ENCODE measurements at places on chromosomes 11 and 22.
A peak's percentile ranks its signal among the peaks of the same experiment; 100 is the strongest.

DNA sequence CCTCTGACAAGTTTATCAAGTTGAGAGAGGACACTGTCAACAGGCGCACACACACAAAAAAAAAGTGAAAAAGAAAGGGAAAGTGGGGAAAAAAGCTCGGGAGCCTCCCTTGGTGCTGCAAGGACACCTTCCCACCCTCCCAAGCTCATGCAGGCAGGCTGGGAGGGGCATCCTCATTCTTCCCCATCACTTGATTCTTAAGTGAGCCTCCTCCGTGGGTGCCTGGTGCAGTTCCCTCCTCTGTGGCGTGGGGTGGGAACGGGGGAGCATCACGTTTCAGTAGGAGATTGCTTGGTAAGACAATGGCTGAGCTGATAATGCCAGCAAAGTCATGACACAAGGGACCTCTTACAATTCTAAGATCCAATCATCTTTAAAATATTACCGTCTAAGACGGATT, 108.8 kb downstream of the NXPE2 start:
- H3K4me3 ChIP-seq, result no peak overlapping the region
- H3K27me3 ChIP-seq, result no peaks in the 10 kb centered on the region
- H3K36me3 ChIP-seq, result no peaks in the 10 kb centered on the region
- no peak for DNase-seq
- H3K27ac ChIP-seq, result no peak overlapping the region

DNA sequence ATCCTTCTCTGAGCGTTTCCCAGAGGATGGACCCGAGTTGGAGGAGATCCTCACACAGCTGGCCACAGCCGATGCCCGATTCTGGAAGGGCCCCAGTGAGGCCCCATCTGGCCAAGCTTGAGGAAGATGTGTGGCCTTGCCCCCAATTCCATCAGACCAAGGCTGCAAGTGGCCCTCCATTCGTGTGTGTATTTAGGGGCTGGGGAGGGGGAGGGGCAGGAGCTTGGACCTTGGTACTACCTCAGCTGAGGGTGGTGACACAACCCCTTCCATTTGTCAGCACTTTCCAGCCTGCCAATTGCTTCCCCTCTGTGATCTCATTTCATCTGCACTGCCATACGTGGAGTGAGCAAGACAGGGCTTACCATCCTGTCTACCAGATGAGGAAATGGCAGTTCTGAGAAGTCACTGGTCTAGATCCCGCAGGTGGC, 1.3 kb upstream of the BBS1 start:
- H3K4me3 ChIP-seq, result peak overlapping the region; percentile 12
- H3K4me1 ChIP-seq, result peaks cover 14% of the 10 kb centered on the region
- no peaks in the 10 kb centered on the region for H3K27me3 ChIP-seq

DNA sequence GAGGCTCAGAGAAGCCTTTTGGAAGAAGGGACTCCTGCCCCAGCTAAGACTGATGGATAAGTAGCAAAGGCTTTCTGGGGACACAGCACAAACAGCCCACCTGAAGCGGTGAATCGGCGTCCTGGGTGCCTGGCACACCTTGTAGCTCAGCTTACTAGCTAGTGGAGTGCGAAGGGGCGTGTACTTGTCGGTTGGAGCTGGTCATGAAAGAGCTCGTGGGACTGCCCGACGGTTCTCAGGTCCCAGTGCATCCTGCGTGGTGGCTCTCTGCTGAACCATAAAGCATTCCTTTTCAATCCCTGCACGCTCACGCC, 690 bp upstream of the UVRAG start:
- no peak overlapping the region for H3K4me3 ChIP-seq
- peaks cover 3% of the 10 kb centered on the region for H3K36me3 ChIP-seq
- no peak overlapping the region for H3K27ac ChIP-seq
- H3K27me3 ChIP-seq, result peaks cover 15% of the 10 kb centered on the region

DNA sequence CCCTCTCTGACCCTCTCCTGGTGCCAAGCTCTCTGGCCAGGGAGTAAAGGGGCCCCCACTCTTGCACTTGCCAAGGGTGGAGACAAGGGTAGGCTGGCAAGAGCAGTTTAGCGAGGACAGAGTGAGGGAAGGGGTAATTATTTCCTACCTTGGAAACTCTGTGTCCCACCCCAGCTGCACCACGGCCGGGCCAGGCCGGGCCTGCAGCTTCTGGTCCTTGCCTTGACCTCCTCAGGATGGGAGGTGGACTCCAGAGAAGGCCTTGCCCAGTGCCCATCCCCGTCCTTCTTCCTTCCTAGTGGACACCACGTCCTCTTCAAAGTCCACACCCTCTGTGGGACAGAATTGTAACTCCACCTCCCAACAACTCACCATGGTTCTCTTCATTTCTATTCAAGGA, 18.4 kb upstream of the OSBPL5 start:
- no peaks in the 10 kb centered on the region for H3K4me1 ChIP-seq
- H3K36me3 ChIP-seq, result no peaks in the 10 kb centered on the region
- H3K27ac ChIP-seq, result no peak overlapping the region
- H3K4me3 ChIP-seq, result no peak overlapping the region
- peaks cover 26% of the 10 kb centered on the region for H3K27me3 ChIP-seq

- H3K4me3 ChIP-seq, result no peak overlapping the region
- no peak overlapping the region for H3K27ac ChIP-seq
- DNase-seq, result no peak
- H3K36me3 ChIP-seq, result peaks cover 3% of the 10 kb centered on the region
These were observed 11.1 kb upstream of the CCDC117 start for GRCh38 chr22:28761449-28761755.

- no peak overlapping the region for H3K4me3 ChIP-seq
- H3K27ac ChIP-seq, result no peak overlapping the region
- no peaks in the 10 kb centered on the region for H3K36me3 ChIP-seq
- no peak for DNase-seq
These were observed 200.6 kb downstream of the ARHGAP42 start for GRCh38 chr11:100887659-100888058.

DNA sequence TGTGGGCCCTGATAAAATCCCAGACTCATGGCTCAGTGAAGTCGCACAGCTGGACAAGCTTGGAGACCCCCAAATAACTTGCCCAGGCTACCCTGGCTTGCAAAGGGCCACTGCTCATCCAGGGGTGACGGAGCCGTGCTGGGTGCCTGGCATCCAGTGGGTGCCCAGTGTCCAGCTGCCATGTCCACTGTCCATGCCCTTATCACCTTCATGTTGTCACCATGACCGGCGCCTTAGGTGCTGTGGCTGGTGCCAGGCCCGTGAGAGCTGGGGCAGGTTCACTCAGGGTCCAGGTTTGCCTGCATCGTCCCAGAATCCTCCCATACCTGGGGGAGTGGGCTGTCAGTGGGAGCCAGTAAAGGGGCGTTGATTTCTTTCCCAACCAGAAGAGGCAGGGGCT, 57.4 kb downstream of the LRP5 start:
- H3K36me3 ChIP-seq, result peaks cover 2% of the 10 kb centered on the region
- H3K27ac ChIP-seq, result no peak overlapping the region
- DNase-seq, result no peak
- H3K27me3 ChIP-seq, result peaks cover 7% of the 10 kb centered on the region
- H3K4me3 ChIP-seq, result no peak overlapping the region

- DNase-seq, result no peak
- peaks cover 3% of the 10 kb centered on the region for H3K36me3 ChIP-seq
- H3K4me3 ChIP-seq, result peak overlapping the region; percentile 79
- H3K27ac ChIP-seq, result peak overlapping the region; percentile 99
- no peaks in the 10 kb centered on the region for H3K27me3 ChIP-seq
- peaks cover 94% of the 10 kb centered on the region for H3K4me1 ChIP-seq
These were observed 24.9 kb downstream of the CD44 start for GRCh38 chr11:35163702-35164496.

GRCh38 chr22:39997939-39998726, 3.4 kb downstream of the FAM83F start:
- no peak for DNase-seq
- peaks cover 4% of the 10 kb centered on the region for H3K4me1 ChIP-seq
- no peaks in the 10 kb centered on the region for H3K36me3 ChIP-seq
- no peak overlapping the region for H3K27ac ChIP-seq
- no peak overlapping the region for H3K4me3 ChIP-seq
- peaks cover 37% of the 10 kb centered on the region for H3K27me3 ChIP-seq

- no peak for DNase-seq
- peaks cover 20% of the 10 kb centered on the region for H3K27me3 ChIP-seq
- peaks cover 15% of the 10 kb centered on the region for H3K4me1 ChIP-seq
- H3K36me3 ChIP-seq, result peaks cover 4% of the 10 kb centered on the region
These were observed 2.1 kb downstream of the NECTIN1 start for GRCh38 chr11:119726585-119727522.

- peak; percentile 53 for DNase-seq
- peaks cover 3% of the 10 kb centered on the region for H3K36me3 ChIP-seq
- no peak overlapping the region for H3K27ac ChIP-seq
- peaks cover 31% of the 10 kb centered on the region for H3K27me3 ChIP-seq
These were observed 6.7 kb downstream of the SCARF2 start for GRCh38 chr22:20430720-20431510.

- DNase-seq, result no peak
- H3K36me3 ChIP-seq, result no peaks in the 10 kb centered on the region
- H3K27ac ChIP-seq, result no peak overlapping the region
- H3K4me1 ChIP-seq, result no peaks in the 10 kb centered on the region
- no peak overlapping the region for H3K4me3 ChIP-seq
These were observed 36.1 kb downstream of the ME3 start for GRCh38 chr11:86636275-86636674.

DNA sequence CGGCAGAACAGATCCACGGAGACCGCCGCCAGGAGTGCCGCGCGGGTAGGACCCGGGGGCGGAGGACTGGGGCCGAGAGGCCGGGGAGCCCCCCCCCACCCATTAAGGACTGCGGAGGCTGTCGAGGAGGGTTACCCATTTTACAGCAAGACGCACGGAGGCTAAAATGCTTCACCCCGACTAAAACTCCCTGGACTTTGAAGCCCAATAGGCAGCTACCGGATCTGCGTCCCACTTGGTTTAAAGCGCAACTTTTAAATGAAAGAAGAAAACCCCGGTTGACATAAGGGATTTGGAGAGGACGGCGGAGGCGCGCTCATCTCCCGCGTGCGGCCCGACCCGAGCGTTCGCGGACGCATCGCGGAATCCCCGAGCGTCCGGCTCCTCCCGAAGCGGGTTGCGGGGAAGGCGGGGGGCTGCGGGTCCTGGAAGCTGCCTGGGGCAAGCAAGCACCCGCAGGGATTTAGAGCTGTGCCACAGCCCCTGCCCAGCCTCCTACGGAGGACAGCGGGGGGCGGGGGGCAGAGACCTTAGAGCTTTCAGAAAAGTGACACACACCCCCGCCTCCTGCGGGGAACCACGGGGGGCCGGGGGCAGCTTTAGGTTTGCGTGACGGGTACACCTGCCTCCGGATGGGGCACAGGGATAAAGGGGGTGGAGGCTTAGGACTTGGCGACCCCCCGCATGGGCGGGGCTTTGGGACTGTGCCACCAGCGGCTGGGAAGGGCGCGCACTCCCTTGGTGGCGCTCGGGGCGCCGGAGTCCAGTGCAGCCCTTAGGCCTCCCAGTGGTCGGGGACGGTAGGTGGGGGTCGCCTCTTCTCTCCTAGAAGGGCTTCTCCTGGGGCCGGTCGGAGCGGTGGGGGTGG, 760 bp upstream of the CELSR1 start:
- H3K4me3 ChIP-seq, result peak overlapping the region; percentile 68
- no peak for DNase-seq
- H3K27me3 ChIP-seq, result peaks cover 22% of the 10 kb centered on the region
- peaks cover 10% of the 10 kb centered on the region for H3K4me1 ChIP-seq
- no peaks in the 10 kb centered on the region for H3K36me3 ChIP-seq
- no peak overlapping the region for H3K27ac ChIP-seq

DNA sequence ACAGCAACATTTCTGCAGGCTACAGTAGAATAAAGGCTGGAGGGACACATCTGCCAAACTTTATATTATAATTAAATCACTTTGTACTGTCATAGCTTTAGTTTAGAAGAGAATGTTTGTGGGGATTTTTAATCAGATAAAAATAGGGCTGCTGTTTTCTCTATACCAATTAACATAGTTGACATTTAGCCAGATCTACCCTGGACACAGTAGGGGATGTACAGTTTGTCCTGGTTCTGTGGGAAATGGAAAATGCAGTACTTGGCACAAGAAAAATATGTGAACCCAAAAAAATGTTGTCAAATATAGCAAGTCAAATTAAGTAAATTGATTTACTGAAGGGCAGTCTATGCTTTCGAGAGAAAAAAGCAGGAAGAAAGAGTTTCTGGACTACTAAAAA, 20.8 kb upstream of the PICALM start:
- peaks cover 4% of the 10 kb centered on the region for H3K36me3 ChIP-seq
- H3K27ac ChIP-seq, result no peak overlapping the region
- no peak for DNase-seq
- H3K27me3 ChIP-seq, result peaks cover 8% of the 10 kb centered on the region
- no peak overlapping the region for H3K4me3 ChIP-seq
- peaks cover 8% of the 10 kb centered on the region for H3K4me1 ChIP-seq

GRCh38 chr22:50599816-50600455, 657 bp upstream of the MAPK8IP2 start:
- peak overlapping the region; percentile 69 for H3K4me3 ChIP-seq
- peaks cover 8% of the 10 kb centered on the region for H3K36me3 ChIP-seq
- H3K4me1 ChIP-seq, result peaks cover 7% of the 10 kb centered on the region
- peak; percentile 43 for DNase-seq
- no peak overlapping the region for H3K27ac ChIP-seq

GRCh38 chr11:64316672-64317324, 561 bp downstream of the TRMT112 start:
- H3K27ac ChIP-seq, result peak overlapping the region; percentile 98
- H3K36me3 ChIP-seq, result peaks cover 6% of the 10 kb centered on the region
- DNase-seq, result no peak
- no peaks in the 10 kb centered on the region for H3K27me3 ChIP-seq

- H3K4me3 ChIP-seq, result no peak overlapping the region
- no peak overlapping the region for H3K27ac ChIP-seq
- DNase-seq, result no peak
- H3K4me1 ChIP-seq, result no peaks in the 10 kb centered on the region
- peaks cover 2% of the 10 kb centered on the region for H3K36me3 ChIP-seq
- H3K27me3 ChIP-seq, result peaks cover 12% of the 10 kb centered on the region
These were observed 28.6 kb upstream of the AMPD3 start for GRCh38 chr11:10426475-10426874.

DNA sequence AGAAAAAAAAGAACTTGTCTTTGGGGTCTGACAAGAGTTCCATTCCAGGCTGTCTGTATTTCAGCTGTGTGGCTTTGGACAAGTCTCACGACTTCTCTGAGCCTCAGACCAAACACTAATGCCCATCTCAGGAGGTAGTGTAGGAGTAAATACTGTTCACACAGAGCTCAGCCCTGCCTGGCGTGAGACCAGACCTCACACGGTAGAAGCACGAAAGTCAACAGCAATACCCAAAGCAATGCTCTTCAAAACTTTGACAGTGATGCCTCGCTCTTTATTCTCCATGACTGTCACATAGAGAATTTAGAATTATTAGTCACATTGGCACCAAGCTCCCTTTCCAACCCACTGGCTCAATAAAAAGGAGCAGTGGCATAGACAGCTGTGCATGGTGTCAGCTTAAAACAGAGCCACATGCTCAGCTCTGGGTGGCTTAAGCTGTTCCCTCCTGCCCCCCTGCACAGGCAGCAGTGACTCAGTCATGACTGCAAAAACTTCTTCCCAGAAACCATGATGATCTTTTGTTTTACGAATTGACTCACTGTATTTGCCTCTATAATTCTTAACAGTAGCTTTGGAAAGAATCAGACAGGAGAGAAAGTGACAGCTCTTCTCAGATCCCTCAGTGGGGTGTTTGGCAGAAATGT, 74.0 kb upstream of the PHF21B start:
- H3K27ac ChIP-seq, result no peak overlapping the region
- no peak overlapping the region for H3K4me3 ChIP-seq
- peaks cover 41% of the 10 kb centered on the region for H3K27me3 ChIP-seq
- no peaks in the 10 kb centered on the region for H3K36me3 ChIP-seq
- no peak for DNase-seq
